ENCODE measurements at places on chromosomes 1 and 21.

GRCh38 chr1:91846007-91846638 is 39.8 kb downstream of the TGFBR3 start:
- no peak for DNase-seq

DNA sequence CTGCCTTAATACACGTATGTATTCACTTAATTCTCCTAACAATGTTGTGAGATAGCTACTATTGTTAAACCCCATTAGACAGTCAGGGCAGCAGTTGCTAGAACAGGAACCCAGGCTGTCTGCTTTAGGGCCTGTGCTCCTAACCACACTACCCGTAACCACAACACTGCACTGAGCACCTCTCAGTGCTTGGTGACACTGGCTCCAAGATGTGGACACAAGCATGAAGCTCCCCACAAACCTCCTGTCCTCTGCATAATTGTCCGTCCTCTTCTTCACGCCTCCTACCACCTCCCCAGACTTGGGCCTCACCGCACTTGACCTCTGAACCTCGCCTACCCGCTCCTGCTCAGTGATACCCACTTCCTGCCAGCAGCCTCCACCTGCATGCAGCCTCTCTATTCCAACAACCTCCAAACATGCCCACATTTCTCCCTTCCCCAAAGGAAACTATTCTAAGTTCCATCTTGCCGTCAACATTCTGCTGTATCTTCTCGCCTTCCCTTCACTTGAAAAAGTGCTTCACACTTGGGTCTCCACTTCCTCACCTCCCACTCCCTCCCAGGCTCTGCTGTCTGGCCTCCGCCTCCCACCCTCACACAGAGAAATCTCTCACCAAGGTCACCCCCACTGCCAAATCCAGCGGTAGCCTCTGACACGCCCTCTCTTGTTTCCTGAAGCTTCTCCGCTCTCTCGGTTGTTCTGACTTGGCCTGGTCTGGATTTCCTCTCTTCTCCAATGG is 14.6 kb upstream of the AHDC1 start:
- no peak for DNase-seq

DNA sequence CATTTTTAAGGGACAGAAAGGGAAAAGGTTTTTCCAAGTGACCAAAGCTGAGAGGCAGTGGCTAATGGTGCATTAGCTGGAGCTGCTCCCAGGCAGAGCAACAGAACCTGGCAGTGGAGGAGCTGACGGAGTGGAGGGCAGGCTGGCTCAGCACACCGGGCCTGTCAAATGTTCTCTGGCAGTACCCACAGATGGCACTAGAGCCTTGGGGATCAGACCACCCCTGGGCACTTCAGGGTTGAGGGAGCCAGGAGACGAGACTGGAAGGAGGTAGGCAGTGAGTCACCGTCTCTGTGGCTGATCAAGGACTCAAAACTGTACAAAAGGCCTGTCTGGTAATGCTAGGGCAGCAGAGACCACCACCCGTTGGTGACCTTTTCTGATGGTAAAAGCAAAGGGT is 121.7 kb upstream of the KIAA0040 start:
- DNase-seq, result no peak

- no peak for DNase-seq
Measured at GRCh38 chr1:28776341-28776740, 35.6 kb upstream of the OPRD1 start.

GRCh38 chr1:6110326-6110725 is 64.6 kb downstream of the KCNAB2 start:
- no peak for DNase-seq

- DNase-seq, result no peak
Measured at GRCh38 chr1:169733924-169734323, at the start of gene SELE. Gene SELE (minus strand): TSS chr1:169734079. CDS start chr1:169733612, 467 bp downstream.

DNA sequence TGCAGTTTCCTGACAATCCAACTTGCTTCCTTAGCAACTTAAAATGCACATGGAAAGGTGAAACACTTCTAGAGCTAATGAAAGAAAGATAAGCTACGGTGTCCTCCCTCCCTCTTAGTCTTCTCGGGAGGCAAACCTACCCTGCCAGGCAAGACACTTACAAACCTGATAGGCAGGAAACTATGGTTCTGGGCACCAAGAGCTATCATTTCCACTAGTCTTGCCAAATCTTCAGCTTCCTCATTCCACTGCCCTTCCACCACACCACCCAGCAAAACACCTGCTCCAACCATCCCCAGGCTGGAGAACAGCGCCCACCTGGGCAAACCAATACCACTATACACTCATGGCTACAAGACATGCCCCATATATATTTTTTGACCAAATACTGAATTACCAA is 15.2 kb downstream of the NDC1 start:
- DNase-seq, result no peak

GRCh38 chr1:150141452-150141851 is 8.3 kb upstream of the PLEKHO1 start:
- DNase-seq, result no peak

DNA sequence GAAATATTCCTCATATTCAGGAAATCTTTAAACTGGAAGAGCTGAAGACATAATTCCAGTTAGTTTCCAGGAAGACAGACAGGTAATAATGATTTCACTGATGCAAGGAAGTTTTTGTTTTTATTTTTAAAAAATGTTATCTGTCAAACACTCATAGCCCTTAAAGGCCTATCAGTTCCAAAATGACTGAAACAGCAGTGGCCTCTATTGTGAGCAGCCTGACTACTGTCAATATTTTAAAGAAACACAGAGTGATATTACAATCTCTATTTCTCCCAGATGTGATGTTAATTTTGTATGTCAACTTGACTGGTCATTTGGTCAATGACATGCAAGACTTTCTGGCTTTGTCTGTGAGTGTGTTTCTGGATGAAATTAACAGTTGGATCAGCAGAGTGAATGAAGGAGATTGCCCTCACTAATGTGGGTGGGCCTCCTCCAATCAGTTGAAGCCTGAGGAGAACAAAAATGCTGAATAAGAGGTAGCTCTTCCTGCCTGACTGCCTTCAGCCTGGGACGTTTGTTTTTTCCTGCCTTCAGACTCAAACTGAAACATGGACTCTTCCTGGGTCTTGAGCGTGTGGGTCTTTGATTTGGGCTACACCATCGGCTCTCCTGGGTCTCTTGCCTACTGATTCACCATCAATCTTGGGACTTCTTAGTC is 31.3 kb upstream of the SLC30A10 start:
- DNase-seq, result no peak

GRCh38 chr1:109762821-109763645 is 690 bp downstream of the EPS8L3 start:
- DNase-seq, result no peak

DNA sequence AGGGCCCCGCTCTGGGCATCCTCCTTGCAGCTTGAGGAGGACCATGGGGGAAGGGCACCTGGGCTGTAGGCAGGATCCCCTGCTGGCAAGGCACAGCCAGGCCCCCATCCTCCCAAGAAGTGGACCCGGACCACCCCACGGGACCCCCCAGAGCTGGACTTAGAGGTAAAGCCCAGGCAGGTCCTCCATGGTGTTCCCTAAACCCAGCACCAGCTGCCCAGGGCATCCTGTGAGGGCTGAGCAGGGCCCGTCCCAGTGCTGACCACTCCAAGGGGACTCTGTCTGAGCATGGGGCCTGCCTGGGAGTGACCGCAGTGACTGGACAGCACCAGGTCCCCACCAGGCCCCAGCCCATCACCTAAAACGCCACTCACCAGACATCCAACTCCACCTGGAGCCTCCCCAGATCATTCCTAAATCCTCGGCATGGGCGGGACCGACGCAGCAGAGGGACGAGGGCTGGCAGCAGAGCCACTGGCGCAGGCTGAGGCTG is 21.3 kb downstream of the COL6A2 start:
- DNase-seq, result no peak

DNA sequence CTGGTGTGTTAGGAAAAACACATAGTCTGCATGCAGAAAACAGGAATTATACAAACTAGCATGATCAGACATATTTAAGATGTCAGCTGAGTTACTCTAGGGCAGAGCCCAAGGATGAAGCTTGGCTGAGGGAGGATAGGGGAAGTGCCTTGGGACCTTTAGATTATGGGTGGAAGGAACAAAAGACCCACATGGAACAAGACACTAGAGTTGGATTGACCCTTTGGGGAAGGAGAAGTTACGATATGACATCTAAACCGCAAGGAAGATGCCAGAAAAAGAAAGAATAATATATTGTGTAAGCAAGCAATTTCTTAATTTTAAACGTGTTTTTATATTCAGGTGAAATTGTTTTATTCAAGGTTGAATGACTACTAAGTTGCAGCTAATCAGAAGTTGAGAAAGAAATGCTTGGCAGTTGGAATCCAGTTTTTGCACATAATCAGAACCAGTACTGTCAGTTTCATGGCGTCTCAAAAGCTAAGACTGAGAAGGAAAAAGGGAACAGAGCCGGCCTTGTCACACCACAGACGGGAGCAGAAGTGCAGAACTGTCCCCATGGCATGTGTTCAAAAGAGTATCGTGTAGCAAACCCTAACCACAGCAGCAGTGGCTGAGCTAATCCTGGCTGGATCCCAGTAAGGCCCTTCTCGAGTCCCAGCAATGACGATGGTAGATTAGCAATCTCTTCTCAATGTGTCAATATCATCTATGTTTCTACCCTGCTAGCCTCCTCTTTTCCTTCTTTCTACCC is 31.2 kb upstream of the IFNAR2 start:
- no peak for DNase-seq

- no peak for DNase-seq
Measured at GRCh38 chr1:54973205-54973921, 7.1 kb upstream of the TMEM61 start.

- no peak for DNase-seq
Measured at GRCh38 chr1:40848530-40849189, 13.5 kb downstream of the CITED4 start.
